ENCODE measurements at places on chromosomes 7 and 10.

DNA sequence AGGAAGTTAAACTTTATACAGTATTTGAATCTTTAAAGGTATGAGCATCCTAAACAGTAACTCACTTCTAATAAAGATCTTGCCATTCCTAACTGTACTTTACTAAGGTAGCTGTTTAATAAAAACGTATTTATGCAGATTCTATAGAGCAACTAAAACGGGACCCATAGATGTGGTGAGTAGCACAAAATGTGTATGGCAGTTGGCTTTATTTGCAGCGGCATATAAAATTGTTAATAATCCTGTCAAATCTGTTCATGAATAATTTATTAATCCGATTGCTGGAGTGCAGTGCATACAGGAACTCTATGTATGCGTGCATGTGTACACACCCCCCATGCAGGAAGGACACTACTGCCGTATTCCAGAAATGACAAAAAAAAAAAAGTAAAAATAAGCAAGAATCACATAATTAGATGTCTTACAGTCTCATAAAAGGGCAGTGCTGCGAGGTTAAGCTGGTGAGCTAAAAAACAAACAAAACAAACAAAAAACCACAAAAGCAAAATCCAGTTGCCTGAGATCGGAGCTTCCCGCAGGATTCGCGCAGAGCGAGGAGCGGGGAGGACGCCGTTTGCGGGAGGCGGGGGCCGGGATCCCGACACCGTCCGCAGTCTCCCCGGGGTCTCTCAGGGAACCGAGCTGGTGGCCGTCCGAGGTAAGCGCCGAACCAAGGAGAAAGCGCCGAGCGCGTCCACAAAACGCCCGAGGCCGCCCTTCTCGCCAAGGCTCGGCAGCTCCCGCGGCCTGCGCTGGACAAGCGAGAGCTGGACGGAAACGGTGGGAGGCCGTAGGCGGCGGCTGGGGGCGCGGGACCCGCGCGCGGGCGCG is 518 bp upstream of the COMMD3 start:
- peak; percentile 46 for DNase-seq

DNA sequence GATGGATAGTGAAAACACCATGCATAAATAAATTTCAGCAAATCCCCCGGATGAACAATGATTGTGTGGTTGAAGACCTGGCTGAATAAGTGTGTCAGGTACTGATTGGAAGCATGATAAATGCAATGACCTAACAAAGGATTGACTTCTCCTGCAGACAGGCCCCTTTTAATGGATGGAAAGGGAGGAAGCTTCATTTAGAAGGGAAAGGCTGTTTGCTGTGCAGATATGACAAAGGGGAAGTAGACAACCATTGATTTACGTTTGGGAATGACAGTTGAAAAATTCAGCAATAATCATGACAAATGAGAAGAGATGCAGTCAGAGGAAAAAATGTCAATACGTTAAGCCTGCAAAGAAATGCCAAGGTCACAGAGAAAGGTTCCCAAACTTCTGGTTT is 503.8 kb downstream of the LRMDA start:
- DNase-seq = no peak

GRCh38 chr10:112120491-112120890 is 63.1 kb downstream of the GPAM start:
- no peak for DNase-seq

- DNase-seq = no peak
Measured at GRCh38 chr10:28316696-28317095, 13.8 kb upstream of the MPP7 start.

GRCh38 chr7:106022193-106022821 is 59.2 kb downstream of the CDHR3 start:
- DNase-seq = no peak

- DNase-seq = no peak
Measured at GRCh38 chr10:16493884-16494536, 27.7 kb downstream of the C1QL3 start.

DNA sequence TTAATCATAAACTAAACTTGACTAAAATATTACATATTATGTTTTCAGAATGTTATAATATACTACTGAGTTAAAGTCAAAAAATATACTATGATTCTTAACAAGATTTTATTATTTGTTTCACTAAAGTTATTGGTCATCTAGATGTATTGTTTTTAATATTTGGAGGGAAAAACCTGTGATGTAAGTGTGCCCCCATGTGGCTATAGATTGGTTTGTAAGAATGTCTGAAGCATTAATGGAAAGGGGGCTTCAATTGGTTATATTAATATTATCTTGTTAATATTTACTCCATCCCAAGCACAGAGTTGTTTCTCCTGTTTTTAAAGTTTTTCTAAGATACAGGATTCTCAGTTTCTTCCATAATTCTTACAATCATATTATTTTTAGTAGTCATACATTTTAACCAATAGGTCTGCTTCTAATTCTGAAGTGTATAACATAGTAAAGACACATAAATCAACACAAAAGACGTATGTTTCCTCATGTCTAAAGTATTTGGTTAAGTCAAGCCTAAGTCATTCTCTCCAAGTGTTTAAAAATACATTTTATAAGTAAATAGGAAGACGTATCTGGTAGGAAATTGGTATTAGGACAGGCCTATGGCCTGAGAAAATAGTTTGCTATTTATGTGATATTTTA is 58.0 kb downstream of the GNAT3 start:
- DNase-seq = peak; percentile 19

GRCh38 chr10:49207936-49208487 is 19.8 kb upstream of the TMEM273 start:
- DNase-seq = no peak

- DNase-seq = no peak
Measured at GRCh38 chr7:126930166-126930565, 322.6 kb downstream of the GRM8 start.

- DNase-seq = no peak
Measured at GRCh38 chr10:73906524-73907447, 4.1 kb upstream of the PLAU start.

- peak; percentile 98 for DNase-seq
Measured at GRCh38 chr7:20407585-20408466, 77.1 kb downstream of the ITGB8 start.

GRCh38 chr10:86266446-86267242 is 100.0 kb downstream of the GRID1 start:
- no peak for DNase-seq

DNA sequence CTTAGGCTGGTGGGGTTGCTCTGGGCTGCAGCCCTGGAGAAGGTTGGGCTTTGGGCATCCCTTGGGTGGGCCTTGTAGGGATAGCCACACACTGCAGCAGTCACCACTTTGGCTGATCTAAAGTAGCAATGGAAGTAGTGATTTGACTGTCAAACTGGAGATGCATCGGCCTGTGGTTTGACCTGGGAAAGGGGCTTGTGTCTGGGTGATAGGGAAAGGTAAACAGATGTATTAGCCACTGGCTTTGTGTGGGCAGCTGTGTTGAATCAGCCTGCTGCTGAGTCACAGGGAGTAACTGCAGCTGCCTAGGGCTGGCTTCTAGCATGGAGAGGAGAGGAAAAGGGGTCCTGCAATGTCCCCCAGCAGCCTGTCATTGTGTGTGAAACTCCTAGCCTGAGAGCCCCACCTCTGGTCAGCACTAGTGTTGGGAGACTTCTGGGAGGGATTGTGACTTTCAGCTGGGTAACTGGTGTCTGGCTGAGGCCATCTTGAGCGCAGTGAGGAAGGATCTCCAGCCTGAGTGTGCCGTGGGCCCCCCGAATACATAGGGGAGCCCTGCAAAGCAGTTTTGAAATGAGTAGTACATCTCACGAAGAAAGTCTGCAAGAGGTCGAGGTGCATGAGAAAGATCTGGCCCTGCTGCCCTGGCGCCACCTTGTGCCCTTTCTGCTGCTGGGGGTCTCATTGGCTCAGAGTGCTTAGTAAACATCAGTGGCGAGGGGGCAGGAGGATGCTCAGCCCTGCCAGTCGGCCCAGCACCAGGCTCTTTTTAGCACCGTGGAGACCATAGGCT is 117.3 kb downstream of the FANK1 start:
- DNase-seq = no peak

GRCh38 chr7:143434660-143435059 is 8.6 kb upstream of the TAS2R60 start:
- peak; percentile 27 for DNase-seq

DNA sequence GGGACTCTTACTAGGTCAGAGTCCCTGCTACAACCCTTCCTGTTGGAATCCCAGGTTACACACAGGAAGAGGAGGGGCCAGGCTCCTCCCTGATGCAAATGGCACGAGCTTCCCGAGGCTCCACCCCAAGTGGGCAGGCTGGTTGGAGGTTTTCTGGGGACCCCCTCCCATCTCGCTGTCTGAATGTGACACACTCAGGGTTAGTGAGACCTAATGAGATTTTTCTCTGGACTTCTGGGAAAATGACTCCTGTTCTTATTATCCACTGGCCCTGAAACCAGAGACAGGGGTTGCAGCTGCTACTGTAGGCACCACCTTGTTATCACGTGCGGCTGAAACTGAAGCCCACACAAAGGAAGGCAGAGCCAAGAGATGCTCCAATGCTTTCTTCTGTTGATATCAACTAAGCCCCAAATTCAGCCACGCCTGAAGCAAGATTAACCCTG is 103.3 kb downstream of the FAM107B start:
- DNase-seq = no peak

DNA sequence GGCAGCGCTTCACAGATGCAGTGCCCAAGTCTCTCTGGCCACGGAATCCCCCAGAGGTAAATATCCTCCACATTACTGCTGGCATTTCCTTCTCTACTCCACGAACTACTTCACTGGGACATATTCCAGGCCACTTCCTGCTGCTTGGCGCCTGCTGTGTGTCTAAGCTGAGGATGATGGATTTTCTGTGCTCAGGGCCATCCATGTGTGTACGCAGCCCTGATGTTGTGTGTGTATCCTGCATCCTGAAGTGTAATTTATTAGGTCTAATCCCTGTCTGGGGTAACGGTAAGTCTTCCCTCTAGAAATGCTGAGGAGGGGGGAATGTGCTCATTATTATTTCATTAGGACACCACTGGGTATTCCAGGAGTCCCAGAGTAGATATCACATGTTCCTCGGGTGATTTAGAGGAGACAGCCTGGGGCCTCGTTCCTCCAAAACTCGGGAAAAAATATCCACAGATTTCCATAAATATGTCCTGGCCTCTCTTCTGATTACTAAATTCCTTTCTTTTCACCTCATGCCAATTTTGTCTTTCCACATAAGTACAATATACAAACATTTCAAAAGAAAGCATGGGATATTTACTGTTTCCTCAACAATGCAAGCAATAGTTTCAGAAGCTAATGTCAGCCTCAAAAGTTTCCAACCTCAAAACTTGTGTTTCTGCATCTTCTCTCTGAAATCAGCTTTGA is 25.5 kb upstream of the HABP2 start:
- no peak for DNase-seq

- no peak for DNase-seq
Measured at GRCh38 chr7:124680304-124680703, 85.3 kb downstream of the GPR37 start.

DNA sequence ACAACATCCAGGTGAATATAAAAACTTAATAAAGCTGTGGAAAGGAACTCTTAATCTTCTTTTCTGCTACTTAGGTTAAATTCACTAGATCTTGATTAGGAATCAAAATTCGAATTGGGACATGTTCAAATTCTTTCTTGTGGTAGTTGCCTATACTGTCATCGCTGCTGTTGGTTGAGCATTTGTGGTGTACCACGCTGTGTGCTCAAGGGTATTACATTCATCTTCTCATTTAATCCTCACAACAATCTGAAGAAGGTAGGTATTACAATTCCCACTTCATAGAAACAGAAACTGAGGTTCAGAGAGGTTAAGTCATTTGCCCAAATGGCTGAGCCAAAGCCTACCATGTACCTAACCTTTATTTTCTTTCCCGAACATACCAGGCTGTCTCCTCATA is 39.9 kb upstream of the CC2D2B start:
- DNase-seq = no peak

DNA sequence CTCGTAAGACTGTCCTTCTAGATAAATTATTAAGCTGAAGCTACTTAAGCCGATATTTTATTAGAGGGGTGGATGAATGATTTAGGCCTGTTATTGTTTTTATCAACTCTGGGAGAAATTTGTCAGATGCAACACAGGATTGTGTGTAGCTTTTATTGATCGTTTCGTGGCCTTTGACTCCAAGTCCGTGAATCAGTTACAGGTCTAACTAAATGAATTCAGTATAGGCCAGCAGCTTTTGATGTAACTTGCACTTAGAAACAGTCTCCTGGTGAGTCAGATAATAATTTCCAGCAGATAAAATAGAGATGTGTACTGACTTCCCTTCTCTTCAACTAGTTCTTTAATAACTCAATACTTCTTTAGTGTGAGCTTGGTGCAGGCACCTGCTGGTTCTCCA is 341.7 kb upstream of the SMIM30 start:
- no peak for DNase-seq

DNA sequence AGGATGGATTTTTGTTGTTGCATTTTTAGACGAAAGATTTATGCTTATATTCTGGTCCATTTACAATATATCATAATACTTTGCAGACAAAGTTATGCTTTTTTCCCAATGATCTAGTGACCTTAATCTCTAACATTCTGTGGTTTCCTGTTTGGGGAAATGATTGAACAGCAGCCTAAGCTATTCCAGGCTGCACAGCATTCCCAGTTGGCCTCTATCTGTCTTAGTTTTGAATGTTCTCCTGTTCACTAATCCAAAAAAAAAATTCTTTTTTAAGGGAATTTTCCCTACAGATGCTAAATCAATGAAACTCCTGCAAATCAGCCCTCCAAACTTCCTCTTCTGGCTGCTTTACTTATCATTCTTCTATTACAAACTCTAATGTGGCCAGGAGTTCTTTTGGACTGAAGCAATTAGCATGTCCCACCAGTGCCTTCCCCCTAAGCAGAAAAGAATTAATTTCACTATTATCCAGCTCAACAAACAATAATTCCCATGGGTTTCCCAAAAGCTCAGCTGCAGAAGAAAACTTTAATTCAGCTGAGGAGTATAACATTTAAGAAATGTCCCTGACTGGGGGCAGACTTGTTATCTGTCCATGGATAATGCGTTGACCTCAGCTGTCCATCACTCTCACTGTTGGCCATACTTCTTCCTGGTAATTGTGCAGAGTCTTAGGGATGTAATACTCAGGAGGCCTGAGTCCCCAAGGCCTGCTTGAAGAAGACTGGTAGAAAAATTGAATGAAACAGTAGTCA is 81.9 kb upstream of the TRIL start:
- no peak for DNase-seq
